Stimulated activated CD4-positive, alpha-beta T cell treated with anti-CD3 and anti-CD28 coated beads, TNF-alpha, amount 100 ng/mL, for 1 hour (primary cell): ENCODE measurements at places on chromosomes 2 and 18.

DNA sequence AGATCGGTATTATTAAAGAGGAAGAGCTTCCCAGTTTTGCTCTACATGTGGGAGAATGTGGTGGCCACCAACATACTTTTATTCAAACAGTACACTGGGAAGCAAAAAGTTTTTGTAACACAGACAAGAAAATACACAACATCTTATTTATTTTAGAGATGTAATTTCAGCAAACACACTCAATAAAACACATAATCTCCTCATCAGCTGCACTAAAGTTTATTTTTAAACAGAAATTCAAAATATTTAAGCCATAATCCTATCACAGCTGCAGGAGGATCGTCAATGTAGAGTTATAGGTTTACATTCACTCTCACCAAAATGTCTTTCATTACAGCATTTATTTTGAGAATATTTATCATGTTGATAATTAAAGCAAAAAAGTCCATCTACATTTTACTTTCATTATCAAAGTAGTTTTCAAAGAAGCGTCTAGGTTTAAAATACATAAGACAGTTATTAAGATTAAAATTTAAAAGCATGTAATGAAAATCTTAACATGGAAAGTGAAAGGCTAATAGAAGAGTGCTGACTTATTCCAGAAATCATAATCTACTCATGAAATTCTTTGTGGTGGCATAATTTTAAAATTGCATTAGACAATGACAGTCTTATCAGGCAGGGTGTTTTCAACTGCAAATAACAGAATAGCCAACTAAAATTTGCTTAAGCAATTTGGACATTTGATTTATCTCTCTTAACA, 61.0 kb downstream of the ANKRD44 start:
- DNase-seq = no peak

- DNase-seq = no peak
These were observed 5.9 kb upstream of the KCNF1 start for GRCh38 chr2:10905862-10906143.

- no peak for DNase-seq
These were observed 184.4 kb upstream of the RASGRP3 start for GRCh38 chr2:33292063-33292462.

DNA sequence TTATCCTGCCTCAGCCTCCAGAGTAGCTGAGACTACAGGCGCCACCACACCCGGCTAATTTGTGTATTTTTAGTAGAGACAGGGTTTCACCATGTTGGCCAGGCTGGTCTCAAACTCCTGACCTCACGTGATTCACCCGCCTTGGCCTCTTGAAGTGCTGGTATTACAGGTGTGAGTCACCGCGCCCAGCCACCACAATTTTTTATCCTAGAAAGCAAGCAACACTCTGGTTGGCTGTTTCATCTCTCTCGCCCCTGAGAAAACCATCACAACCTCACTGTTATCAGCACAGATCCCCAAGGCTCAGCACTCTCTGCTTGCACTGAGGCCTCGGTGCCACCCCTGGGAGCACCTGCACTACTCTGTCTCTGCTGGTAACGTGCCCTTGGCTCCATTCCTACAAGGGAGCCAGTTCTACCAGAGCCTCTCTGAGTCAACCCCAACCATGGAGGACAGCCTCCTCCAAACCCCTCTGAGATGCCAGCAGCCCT, 134.8 kb upstream of the AGAP1 start:
- no peak for DNase-seq

DNA sequence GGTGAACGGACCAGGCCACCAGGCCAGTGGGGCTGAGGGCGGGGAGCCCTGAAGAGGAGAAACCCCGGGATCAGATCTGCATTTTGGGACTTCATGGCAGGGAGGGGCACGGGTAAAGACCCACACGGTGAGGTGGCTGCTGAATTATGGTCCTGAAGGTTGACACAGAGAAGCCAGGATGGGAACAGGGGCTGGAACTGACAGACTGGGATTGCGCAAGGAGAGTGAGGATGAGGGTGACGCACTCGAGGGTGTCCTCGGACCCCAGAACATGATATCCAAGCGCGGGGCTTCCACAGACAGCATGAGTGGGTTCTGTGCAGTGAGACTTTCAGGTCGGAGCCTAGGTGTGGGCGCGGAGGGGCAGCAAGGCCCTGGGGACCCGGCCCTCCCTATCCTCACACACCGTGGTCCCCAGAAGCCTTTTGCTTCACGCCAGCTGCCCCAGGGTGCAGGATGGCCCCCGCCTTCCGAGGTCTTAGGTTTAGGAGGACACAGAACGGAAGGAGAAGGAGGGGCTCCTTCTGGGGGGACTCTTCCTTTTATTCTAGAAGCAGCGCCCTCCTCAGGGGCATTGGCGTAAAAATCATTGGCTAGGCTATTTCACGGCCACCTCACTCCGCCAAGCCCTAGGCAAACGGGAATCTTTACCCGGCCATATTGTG, 416.8 kb upstream of the HS6ST1 start:
- no peak for DNase-seq
